HEK293T (cell line): ENCODE measurements at places on chromosomes 11 and 22.
A peak's percentile ranks its signal among the peaks of the same experiment; 100 is the strongest.

GRCh38 chr11:43010042-43010441, 301.8 kb upstream of the API5 start:
- no peak for DNase-seq

DNA sequence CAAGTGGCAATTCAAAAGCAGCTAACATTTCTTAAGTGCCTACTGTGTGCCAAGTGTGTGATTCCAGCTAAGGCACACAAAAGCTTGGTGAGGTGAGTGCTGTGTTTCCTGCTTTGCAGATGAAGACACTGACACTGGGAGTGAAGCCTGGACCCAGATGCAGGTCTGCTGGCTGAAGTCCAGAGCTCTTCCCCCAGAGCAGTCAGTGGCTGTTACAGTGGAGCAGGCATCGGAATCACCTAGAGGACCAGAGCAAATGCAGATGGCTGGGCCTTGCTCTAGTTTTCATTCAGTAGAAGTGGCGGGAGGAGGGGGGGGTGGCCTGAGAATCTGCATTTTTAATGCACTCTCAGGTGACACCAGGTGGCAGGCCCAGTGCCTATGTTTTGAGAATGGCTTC, 342.3 kb downstream of the CADM1 start:
- DNase-seq, result no peak

GRCh38 chr11:133600786-133601185, 68.5 kb upstream of the OPCML start:
- no peak for DNase-seq

GRCh38 chr22:40877488-40877887, 15.6 kb upstream of the DNAJB7 start:
- DNase-seq, result no peak

DNA sequence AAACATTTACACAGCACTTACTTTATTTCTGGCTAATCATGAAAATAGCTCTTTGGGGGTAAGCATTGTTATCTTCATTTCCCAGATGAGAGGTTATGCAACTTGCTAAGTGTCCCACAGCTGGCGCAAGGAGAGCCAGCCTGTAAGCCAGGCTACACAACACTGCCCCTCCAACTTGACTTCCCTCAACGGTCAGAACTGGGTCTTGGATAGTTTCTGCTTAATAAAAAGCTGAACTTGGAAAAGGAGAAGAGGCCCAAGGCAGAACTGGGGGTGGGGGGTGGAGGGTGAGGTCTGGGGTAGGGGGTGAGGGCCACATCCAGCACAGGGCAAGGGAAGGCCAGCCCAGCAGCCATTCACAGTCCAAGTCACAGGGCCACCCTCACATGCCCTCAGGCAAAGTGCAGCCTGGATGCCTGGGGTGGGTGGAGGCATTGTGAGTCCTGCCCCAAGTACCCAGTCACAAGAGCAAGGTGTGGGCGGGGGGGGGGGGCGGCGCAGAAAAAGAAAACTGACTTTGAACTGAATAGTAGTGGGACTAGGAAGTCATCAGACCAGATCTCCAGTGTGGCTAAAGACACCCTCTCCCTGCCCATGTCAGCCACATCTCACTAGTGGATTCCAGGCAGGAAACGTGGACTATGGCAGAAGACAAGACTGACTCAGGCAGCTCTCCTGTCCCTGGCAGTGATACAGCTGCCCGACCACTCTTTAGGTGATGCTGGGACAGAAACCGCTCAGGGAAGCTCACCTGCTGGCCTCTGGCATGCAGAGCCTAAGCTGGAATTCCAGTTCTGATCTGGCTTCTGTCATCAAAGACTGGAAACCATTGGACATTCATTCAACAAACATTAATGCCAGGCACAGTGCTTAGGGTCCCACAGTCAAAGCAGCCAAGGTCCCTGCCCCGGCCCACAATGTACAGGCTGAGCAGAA, 52.4 kb downstream of the PACSIN2 start:
- DNase-seq, result no peak

DNA sequence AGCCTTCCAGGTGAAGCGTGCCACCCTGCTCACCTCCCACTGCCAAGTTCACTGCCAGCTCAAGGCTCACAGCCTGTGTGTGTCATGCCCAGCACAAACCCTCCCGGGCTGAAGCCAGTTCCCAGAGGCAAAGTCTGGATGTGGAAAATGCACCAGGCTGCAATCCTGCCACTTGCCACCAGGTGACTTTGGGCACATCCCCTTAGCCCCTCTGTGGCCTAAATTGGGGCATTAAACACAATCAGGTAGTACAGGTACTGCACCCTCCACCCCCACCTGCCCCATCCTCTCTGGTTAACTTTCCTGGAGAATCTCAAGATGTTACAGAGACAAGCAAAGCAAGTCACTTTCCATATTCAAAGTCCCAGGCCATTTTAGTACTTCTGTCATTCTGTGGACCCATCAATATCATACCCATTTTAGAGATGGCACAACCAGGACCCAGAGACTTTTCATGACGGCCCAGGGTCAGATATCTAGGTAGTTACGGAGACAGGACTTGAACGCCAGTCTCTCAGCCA, 1.8 kb upstream of the RASD2 start:
- DNase-seq, result peak; percentile 70

DNA sequence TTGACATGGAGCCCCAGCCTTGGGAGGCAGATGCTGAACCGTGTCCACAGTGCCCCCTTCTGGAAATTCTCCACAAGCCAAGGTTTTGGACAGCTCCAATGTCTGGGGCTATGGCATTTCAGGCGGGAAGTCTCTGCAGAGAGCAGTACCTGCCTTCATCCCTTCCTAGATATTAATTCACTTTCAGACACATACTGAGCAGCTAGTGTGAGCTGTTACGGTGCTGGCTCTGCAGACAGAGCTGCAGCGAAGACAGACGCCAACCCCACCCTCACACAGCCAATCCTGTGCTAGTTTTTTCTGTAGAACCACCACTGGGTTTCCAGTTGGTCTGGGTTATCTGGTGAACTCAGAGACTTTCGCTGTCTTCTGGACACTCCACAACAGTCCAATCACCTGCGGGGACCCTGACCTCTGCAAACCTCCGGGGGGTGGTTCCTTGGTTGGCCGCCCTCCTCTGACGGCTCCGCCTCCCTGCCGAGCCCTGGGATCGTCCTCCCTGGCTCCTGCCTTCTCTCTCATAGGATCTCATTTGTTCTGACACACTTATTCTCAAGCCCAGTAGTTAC, 9.1 kb downstream of the LMF2 start:
- DNase-seq, result peak; percentile 77

DNA sequence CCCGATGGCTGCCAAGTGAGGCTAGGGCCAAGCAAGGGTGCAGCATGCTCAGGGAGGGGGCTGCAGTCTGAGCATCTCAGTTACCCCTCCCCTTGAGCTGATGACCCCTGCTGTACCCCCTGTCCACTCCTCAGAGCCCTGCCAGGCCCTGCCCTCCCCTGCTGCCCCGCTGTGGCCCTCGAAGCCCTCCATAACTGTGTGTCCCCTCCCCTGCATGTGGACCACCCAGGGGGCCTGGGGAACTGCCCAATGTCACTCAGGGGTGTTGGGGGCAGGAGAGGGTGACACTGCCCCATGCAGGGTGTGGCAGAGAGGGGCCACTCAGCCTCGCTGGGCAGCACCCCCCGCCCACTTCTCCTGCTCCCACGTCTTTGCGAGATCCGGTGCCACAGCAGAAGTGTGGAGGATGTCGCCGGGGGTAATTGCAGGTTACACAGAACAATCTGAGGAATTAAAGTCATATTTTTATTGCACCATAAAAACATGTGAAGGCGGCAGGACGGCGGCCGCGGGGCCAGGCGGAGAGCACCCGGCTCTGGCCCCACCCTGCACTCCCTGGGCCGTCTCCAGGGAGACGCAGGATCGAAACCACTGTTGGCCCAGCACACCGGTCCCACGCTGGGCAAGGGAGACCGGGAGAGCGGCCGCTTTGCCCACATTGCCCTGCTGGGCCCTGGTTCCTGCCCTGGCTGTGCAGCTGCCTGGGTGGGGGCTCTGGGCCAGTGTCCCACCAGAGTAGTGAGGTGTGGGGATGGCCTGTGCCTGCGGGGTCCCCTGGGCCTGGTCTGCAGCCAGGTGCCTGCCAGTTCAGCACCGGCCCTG, 18.7 kb upstream of the GNB1L start:
- DNase-seq, result no peak

GRCh38 chr11:72704028-72704782, 30.0 kb upstream of the PDE2A start:
- no peak for DNase-seq

DNA sequence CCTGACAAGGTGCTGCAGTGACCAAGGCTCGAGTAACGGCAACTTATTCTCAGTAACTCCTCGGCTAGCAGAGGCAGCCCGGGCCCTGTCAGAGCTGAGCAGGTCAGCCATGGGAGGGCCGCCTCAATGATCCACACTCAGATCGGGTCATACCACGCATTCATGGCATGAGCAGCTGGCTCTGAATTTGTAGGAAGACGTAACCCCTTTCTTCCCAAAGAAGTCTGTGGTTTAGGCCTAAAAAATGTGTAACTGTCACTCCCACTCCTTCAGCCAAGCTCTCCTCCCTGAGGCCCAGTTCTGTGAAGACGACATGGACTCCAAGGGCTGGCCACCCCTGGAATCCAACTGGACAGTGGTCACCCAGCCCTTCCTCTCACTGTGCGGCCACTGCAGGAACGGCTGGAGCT, 30.0 kb downstream of the PPP2R1B start:
- no peak for DNase-seq

DNA sequence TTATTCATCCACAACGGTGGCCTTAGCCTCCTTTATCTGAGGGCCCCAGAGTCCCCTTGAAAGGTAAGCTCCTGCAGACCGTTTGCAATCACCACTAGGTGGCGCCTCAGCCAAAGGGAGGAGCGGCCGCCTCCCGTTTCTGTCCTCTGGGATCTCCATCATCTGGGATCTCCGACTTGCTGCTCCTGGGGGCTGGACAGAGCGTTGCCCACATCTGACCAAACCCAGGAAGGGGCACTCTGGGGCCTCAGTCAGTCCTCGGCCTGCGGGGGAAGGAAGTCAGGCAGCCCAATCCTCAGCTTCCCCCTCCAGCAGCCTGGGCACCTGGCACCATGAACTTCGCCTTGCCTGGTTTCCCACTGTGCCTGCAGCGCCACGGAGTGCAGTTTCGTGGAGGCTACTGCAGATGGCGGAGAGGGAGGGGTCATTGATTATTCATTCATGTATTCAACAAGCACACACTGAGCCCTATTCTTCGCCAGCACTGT, 23.5 kb downstream of the TP53I11 start:
- peak; percentile 79 for DNase-seq

GRCh38 chr11:128738942-128739341, 45.1 kb downstream of the FLI1 start:
- DNase-seq, result no peak

- no peak for DNase-seq
Observed at GRCh38 chr11:413120-414081, 1.4 kb downstream of the SIGIRR start.

DNA sequence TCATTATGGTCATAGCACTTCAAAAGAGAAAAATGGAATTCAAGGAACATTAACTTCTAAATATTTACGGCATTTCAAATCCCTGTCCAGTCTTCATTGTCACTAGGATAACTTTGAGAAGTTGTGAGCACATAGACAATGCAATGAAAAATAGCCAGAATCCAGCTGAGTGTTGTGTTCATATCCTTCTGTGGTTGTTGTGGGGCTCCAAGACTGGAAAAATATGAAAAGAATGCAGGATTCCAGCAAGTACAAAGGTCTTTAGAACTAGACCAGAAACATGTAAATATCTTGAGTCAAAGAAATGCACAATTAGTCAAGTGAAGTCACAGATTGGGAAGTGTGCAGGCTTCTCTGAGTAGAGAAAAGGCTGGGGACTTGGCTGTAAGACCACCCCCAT, 68.7 kb downstream of the WT1 start:
- no peak for DNase-seq

GRCh38 chr11:72058416-72059034, 21.8 kb downstream of the NUMA1 start:
- DNase-seq, result no peak

GRCh38 chr11:95989076-95989605, 65.2 kb upstream of the MTMR2 start:
- DNase-seq, result no peak

DNA sequence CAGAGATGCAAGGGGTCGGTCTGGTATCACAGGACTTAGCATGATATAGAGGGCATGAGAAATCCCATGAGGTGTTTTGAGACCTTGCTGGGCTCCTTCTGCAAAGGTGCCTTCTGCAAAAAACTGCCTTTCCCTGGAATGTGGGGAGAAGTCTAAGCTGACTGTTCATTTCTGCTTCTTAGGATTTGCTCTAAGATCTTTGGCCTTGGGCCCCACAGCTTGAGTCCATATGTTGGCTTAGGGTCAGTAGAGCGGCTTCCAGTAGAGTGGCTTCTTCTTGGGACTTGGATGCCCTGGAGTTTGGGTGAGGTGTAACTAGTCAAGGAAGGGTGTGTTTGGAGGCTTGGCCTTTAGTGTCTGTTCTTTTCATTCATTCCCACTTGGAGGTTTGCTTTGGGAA, 37.0 kb downstream of the AMPD3 start:
- DNase-seq, result no peak

DNA sequence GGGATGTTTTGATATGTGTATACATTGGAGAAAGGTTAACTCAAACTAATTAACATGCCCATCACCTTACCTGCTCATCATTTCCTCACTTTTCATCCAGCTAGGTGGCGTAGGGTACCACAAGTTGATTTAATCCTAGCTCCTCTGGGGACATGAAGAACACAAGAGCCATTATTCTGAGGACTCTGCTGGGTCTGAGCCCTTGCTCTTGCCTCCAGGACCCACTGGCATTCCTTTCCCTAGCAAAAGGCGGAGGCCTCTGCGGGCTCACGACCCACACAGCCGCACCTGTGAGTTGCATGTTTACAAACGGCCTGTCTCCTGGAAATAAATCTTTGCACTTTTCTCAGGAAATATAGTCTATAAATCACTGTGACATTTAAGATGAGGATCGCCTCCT, 871.9 kb downstream of the TBC1D22A start:
- no peak for DNase-seq

- no peak for DNase-seq
Observed at GRCh38 chr22:36862251-36863242, 1.7 kb downstream of the NCF4 start.

- no peak for DNase-seq
Observed at GRCh38 chr22:49755631-49756001, 72.1 kb downstream of the BRD1 start.

GRCh38 chr11:76690736-76691135, 20.2 kb upstream of the LRRC32 start:
- DNase-seq, result no peak

GRCh38 chr11:134066943-134067885, 1.7 kb upstream of the JAM3 start:
- no peak for DNase-seq

GRCh38 chr22:33382436-33382835, 324.3 kb upstream of the SYN3 start:
- DNase-seq, result no peak
